ENCODE measurements at places on chromosomes 11 and 22.

GRCh38 chr11:69411257-69411924 is 70.1 kb upstream of the LINC01488 start:
- DNase-seq: no peak

DNA sequence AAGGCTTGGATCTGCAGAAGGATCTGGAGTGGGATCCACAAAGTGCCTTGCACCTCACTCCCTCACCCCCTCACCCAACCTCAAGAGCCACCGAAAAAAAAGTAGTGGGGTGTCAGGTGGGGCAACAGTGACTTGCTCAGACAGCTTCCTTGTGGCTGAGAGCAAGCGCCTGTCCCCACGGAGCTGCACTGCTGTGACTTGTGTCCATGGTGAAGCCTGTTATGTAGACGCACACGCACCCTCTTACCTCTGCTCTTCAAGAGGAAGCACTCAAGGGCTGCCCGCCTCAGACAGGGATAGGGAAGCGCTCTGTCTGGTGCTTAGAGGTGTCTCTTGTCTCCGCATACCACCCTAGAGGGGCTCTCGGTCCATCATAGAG is 1.2 kb downstream of the DRD2 start:
- no peak for DNase-seq

DNA sequence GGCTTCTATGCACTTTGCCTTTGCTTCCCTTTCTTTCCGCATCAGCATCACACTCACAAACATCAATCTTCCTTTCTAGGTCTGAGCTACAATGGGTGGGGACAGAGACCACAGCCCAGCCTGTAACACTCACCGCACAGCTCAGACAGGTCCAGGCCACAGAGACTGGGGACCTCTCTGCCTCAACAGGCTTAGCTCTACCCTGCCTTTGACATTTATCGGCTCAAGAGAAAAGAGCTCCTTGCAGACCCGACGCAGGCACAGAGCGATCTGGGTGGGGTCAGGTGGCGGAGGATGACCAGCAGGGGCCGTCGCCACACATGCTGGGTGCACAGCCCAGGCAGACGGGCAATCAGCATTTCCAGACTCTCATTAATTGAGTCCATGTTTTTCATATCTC is 837.3 kb downstream of the TBC1D22A start:
- DNase-seq: no peak

DNA sequence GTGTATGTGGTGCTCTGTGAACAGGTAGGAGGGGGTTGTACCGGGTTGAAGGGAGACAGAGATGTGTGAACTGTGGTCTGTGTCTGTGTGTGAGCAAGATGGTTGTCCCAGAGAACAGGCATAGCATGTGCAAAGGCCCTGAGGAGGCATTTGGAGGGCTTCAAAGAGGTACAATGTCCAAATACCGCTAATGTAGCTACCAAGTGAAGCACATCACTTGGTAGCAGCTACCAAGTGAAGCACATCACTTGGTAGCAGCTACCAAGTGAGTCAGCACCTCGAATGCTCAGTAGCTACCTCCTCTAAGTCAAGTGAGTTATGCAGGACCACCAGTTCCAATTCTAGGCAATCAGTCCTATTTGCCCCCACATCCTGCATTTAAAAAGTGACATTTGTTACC is 72.4 kb downstream of the KIAA1671 start:
- DNase-seq: no peak

- peak; percentile 12 for DNase-seq
These were observed 35.0 kb upstream of the PRAME start for GRCh38 chr22:22593964-22594656.

GRCh38 chr22:20027966-20028854 is 7.3 kb downstream of the TANGO2 start:
- DNase-seq: no peak

- no peak for DNase-seq
These were observed 11.8 kb upstream of the SWAP70 start for GRCh38 chr11:9651899-9652748.

DNA sequence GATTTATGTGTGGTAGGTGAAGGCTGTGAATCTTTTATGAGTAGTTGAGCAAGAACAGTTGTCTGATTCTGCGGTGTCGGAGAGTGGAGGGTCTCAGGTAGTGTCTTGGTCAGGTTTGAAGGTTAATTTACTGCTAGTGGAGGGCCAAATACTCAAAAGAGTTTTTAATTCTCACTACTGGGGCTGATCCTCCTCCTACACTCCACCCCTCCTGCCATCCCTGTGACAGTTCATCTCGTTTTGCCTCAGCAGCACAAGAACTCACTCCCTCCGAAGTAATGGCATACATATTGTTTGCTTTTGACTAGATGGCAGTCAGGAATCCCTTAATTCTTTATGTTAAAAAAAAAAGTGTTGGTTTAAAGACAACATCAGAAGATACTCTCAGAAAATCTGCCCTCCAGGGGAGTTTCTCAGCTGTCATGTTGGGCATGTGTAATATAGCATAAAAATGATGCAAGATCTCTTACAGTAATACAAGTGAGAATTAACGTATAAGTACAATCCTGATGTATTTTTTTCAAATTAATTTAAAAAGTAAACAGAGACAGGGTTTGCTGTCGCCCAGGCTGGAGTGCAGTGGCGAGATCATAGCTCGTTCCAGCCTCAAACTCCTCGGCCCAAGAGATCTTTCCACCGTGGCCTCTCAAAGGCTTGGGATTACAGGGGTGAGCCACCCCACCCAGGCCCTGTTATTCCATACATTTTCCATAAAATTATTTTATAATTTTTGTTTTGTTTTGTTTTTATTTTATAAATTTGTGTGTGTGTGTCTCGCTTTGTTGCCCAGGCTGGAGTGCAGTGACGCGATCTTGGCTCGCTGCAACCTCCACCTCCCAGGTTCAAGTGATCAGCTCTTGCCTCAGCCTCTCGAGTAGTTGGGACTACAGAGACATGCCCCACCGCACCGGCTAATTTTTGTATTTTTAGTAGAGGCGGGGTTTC is 1.3 kb downstream of the FAR1 start:
- DNase-seq: no peak

DNA sequence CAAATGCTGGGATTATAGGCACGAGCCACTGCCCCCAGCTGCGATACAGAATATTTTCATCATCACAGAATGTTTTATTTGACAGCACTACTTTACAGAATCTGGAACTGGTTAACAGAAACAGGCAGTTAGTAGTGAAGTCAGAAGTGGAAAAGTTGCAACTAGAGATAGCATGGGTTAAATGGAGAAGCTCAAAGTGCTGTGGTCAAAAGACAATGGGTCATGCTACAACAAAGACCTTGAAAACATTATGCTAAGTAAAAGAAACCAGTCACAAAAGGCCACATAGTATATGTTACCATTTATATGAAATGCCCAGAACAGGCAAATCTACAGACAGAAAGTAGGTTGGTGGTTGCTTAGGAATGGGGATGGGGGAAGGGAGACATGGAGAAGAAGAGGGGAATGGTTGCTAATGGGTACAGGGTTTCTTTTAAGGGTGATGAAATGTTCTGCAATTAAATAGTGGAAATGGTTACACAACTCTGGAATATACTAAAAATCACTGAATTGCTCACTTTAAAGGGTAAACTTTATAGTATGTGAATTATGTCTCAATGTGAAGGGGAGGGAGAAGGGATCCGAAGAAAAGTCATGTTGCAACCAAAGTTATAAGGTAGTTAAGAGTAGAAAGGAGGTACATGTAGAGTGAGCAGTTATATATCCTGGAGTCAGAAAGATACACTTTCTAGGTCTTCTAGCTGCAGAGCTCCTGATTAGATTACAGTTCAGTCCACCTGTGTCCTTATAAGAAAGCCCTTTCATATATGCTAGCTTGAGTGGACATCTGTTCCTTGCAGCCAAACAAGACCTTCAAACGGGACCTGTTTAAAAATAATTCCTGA is 46.3 kb upstream of the RAPSN start:
- no peak for DNase-seq

DNA sequence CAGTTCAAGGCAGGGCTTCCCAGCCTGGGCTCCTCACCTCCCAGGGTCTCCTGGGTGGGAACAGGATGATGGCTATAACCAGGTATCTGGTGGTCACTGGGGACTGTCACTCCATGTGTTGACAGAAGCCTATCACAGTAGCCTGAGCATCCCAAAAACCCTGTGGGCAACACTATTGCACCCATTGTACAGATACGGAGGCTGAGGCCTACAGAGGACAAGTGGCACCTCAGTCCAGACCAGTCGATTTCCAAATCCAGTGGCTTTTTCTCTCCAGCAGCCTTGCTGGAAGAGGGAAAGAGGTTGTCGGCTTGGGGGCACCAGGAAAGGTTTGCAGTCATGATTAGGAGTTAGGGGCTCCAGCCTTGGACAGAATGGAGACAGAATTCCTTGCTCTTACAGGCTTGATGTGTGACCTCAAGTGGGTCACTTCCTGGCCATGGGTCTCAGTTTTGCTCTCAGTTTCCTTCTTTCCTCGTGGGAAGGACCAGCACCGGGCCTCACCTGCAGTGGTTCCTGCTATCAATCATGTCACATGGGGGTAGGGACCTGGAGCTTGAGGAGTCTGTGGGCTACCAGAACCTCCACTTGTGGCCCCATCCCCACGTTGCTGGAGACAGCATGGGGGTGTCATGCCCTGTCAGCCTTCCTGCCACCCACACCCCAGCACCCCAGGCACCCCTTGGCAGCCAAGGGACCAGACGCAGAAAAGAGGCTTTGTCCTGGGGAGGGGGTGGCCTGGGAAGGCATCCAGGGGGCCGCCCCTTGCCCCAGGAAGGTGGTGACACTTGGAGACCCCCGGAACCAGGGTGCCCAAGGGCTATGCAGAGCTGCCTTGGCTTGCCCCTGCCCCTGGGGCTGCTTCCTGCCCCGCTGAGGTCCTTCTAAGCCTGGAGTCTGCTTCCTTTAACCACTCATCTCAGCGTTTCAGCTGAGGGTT is 2.1 kb downstream of the EMID1 start:
- no peak for DNase-seq

GRCh38 chr11:13169709-13170108 is 107.9 kb upstream of the BMAL1 start:
- no peak for DNase-seq

DNA sequence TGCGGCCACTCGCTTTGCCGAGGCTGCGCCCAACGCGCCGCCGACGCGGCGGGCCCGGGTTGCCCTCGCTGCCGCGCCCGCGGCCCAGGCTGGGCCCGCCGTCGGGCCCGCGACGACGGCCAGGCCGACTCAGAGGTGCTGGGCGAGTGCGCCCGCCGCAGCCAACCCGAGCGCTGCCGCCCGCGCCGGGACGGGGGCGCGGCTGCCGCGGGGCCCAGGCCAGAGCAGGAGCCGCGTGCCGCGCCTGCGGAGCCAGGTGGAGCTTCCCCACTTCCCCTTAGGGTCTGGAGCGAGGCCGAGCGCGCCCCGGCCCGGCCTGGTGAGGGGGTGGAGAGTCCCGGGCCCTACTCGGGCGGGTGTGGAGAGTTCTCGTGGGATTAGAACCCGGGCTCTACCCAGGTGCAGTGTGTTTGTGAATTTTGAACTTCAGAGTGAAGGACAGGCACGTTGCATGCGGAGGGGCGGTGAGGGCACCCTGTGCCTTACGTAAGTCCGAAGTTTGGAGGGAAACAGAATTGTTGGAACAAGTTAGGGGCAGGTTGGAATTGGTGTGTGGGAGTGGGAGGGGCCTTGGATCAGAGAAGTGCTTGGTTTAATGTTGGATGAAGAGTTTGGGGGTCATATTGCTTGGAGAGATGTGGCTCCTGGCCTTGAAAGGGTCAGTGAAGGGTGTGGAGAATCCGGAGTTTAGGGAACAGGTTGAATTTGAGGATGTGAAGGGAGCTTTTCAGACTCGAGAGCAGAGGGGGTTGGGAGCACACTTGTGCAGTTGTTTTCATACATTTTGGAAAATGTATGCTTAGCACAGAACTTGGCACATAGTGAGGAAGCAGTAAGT is 697 bp downstream of the RNF169 start:
- no peak for DNase-seq

DNA sequence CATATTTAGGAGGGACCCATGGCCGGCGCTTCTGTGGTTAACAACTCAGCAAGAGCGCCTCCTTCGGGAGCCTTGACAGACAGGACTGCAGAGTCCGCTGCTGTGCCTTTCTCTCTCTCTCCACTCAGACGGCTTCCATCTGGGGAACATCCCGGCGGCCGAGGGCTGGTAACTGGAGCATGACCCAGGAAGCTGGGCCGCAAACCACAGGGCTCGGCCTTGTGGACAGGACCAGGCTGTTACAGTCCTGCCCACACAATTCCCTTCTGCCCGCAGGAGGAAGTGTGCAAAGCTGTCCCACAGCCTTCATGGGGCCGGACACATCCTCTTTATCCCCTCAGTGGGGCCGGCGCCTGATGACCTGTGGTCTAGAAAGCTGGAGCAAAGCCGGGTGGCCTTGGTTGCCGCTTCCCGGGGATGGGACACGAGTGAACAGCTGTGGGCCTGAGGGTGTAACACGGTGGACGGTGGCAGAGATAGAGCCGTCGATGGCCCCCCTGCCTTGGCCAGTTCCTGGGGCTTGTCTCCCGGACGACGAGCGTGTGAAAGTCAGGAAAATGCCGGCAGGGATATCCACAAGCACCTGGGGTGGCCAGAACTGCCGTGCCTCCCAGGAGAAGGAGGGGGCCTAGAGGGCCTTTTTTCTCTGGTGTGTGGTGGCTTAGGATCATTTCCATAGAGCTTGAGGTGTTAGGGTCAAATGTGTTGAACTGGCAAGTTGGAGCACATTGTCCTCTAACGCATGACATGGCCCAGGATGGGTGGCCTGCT is 50.1 kb downstream of the FBLN1 start:
- DNase-seq: no peak

GRCh38 chr11:83392556-83392955 is 106.4 kb upstream of the CCDC90B start:
- no peak for DNase-seq

GRCh38 chr11:105923807-105924206 is 98.2 kb downstream of the MSANTD4 start:
- no peak for DNase-seq

DNA sequence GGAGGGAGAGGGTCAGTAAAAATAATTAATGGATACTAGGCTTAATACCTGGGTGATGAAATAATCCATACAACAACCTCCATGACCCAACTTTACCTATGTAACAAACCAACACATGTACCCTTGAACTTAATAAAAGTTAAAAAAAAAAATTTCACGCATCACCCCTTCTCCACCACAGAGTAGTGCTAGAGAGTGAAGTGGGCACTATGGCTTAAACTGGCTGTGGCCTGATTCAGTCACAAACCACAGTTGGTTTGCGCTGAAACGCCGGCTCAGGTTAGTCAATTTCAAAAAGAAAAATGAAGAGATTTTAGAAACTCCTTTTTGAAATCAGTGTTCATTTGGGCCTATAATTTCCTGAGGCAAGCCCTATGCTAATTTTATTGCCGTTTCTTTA is 144.3 kb downstream of the TRPC6 start:
- DNase-seq: no peak

GRCh38 chr22:48369789-48370507 is 1457.7 kb downstream of the BRD1 start:
- DNase-seq: no peak

DNA sequence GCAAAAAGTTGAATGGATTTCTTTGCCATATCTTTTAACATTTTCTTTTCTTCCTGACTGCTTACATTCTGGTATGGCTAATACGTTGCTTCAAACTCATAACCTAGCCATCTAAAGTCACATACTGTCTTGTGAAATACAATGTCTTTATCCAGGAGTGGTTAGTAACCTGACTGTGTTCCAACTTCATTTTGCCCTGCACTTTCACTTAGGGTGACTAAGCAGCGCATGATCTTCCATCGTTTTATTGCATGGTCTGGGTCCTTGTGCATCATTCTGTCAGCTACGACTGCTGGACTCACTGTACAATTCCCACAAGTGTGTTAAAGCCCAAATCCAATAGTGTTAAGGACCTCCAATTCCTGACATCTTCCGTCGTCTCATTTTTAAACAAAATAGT is 403.2 kb downstream of the NTM start:
- DNase-seq: no peak
